ENCODE measurements at places on chromosomes 7 and 10.

GRCh38 chr7:50332241-50333165, 28.0 kb downstream of the IKZF1 start:
- DNase-seq = no peak

DNA sequence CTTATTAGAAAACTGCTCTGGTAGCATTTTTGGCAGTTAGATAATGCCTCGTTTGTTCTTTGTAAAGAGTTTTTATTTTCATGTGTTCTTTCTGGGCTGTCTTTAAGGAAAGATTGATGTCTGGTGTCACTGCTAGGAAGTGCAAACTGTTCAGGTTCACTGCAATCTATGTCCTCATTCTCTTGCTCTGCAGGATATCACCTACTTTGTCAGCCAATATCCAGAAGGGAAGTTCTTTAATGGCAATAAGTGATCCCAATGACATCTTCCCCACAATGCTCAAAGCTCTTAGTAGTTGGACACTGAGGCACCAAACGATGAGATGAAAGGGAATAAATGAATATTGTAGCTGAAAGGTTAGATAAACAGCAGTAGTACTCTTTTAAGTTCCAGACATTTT, 115.1 kb downstream of the AGMO start:
- DNase-seq = no peak

GRCh38 chr7:106795084-106795876, 69.8 kb upstream of the PIK3CG start:
- DNase-seq = no peak

DNA sequence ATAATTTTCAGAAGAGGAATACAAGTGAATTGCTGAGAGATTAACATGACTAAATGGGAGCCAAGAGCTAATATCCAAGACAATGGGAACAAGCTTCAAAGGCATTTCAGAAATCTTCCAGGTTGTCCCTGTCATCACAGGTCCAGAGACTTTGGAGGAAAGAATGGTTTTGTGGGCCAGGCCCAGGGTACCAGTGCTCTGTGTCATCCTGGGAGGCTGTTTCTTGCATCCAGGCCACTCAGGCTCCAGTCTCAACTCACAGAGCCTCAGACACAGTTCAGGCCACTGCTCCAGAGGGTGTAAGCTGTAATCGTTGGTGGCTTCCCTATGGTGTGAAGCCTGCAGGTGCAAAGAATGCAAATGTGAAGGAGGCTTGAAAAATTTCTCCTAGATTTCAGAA, 170.4 kb upstream of the NRG3 start:
- DNase-seq = no peak

DNA sequence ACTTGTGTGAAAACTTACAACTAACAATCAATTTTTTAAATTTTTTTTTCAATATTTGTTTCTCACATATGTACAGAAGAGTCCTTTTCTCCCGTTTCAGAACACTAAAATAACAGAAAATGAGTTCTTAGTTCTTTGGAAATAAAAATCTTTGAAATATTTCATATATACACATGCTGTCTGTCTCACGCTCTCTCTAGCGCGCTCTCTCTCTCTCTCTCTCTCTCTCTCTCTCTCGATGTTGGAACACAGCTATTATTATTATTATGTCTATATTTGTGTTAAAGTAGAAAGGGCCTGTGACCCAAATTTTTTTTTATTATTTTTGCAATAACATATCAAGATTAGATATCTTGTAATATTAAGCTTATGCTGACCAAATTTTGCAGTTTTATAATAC, 96.9 kb upstream of the GATA3 start:
- no peak for DNase-seq

DNA sequence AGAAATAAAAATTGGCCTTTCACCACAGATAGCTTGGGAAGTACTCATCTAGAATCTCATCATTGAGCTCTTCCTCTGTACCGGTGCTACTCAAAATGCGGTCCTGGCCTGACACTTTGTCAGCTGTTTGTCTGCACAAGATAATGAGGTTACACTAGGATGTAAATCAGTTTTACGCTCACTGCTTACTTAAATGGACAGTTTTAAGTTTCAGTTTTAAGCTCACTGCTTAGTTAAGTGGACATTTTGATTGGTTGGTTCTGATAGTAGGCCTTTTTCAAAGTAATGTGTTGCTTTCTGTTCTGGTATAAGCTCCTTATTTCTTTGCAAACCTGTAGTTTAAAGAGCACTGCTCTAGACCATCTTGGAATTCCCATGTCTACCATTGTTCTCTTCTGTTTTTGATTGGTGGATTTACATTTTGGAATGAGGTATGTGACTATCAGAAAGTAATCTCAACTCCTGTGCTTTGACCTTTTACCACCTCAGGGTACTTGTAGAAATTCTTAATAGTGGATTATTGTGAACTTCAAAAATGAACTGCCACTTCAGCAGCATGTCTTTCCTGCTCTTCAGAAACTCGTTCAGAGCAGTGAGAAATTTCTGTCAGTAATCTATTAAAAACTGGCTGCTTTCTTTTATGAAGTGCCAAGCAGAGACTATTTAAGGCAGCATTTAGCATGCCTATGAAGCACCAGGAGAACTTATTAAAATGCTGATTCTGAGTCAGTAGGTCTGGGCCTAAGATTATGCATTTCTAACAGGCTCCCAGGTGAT, 55.0 kb downstream of the C1GALT1 start:
- DNase-seq = no peak

DNA sequence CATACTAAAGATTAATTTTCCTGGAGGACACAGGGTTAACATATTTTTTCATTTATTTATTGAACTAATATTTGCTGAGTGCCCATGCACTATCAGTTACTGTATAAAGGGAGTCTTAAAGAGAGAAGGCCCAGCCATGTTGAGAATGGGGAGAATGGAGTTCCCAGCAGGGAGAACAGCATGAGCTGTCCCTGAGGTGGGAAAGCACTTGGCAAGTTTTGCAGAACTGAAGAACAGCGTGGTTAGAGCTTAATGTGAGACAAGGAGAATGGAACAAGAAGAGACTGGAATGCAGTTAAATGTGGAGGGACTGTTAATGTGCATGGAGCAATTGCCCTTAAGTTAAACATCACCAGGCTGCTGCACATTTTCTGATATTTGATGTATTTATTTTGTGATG, 435.4 kb downstream of the SUGCT start:
- no peak for DNase-seq

- DNase-seq = no peak
Observed at GRCh38 chr10:117720931-117721835, 178.6 kb downstream of the EMX2 start.

DNA sequence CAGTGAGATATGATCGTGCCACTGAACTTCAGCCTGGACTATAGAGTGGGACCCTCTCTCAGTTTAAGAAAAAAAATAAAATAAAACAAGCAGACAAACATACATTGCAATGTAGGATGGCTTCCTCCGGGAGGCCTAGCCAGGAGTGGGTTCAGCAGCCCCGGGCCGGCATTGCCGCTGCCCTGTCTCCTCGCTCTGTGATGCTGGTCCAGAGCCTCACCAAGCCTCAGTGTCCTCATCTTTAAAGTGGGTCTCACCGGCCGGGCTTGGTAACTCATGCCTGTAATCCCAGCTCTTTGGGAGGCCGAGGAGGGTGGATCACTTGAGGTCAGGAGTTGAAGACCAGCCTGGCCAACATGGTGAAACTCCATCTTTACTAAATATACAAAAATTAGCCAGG, 71.6 kb downstream of the PTPRE start:
- no peak for DNase-seq

DNA sequence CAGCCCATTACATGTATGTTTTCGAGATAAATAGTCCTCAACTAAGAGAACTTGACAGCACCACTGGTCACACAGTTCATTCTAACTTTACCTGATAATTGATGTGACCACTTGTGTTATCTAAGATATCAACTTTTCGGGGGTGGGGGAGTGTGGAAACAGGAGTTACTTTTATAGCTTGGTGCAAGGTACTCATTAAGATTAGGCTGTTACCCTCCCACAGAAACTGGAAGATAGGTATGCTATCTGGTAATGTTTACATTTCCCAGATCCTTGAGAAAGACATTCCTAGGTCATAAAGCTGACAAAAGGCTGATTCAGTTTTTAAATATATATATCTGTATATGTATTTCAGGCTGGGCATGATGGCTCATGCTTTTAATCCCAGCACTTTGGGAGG, 11.1 kb downstream of the ERVW-1 start:
- no peak for DNase-seq

- DNase-seq = no peak
Observed at GRCh38 chr10:119801998-119802538, 70.6 kb downstream of the MCMBP start.

DNA sequence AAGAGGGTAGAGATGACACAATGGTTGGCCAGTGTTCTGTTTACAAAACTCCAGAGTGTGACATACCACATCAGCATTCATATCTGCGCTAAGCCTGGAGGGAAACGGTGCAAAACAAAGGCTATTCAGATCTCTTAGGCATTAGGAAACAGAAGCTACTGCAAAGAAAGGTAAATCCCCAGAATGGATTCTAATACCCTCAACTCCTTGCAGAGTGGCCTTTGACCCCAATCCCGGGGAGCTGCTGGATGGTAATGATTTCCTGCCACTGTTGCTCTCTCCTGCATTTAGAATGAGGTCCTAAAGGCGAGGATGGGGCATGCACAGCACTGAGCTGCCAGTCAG, 65.2 kb downstream of the AOAH start:
- DNase-seq = no peak

DNA sequence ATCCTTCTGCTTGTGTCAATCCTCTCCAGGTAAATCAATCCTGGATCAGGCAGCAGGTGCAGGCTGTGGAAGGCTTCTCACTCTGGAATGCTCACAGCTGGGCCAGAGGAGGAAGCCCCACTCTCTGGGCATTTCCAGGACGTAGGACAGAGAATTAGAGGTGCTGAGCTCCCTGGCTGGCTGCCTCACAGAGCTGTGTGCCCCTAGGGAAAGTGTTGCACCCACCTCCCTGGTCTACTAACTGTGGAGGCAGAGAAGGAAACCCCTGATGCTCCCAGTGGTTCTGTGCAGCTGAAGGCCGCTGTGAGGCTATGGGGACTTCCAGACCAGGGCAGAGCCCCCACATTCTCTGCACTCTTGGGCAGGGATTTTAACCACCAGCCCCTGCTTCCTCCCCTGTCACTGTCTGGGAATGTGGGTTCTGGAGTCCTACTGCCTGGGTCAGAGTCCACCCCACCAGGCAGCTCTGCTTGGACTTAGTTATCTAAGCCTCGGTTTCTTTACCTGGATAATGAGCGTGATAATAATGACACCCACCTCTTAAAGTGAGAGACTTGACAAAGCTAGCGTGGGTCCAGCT, 73.5 kb upstream of the EEPD1 start:
- no peak for DNase-seq

DNA sequence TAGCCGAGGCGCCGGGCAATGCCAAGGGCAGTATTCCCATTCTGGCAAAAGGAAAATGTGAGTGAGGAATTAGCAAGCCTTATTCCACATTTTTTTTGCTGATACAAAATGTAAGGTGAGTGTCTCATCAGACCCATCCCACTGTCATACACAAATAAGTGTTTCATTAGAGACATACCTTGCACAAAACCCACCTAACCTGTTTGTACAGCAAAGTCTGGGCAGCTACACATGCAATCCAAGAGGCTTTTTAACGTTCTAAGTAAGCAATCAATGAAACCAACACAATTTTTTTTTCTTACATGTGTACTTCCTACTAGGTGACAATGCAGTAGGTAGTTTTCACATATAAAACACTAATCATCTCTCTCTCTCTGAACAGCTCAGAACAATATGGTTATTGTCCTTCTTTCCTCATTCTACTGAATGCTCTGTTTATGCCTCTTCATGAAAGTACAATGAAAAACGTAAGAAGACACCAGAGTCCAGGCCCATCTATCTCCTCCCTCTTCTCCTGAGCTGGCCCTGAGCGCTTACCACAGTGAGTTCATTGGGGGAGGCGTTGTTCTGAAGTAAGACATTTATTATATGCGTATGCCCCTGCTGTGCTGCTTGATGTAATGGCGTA, 217.2 kb downstream of the ANK3 start:
- DNase-seq = no peak

DNA sequence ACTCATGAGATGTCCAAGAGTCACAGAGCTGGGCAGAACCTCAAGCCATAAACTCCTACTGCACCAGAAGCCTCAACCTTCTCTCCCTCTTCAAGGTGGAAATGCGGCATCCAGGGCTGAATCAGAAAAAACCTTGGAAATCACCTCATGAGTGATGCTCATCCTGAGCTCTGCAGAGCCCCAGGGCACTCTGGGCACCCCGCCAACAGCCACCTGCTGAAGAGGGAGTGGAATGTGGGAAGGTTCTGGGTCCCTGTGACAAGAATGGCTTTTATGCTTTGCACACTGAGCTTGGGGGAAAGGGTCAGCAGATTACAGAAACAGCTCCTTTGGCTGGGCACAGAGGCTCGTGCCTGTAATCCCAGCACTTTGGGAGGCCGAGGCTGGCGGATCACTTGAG, 18.8 kb downstream of the NUDT1 start:
- DNase-seq = no peak

DNA sequence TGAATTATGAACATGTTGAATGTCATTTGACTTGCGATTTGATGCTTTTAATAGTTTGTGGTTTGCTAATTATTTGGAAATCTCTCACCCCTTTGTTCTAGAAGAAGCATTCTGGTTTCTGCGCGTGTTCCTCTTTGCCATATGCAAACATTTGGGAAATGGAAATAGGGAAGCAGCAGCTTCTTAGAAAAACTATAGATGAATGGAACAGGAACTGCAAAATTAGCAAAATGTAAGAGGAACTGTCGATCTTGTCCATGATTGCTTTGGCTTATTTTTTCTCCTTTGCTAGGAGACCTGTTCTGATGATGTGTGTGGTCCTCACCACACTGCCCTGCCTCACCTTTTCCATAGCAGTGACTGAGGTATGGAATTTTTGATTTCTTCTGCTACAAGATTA, 19.0 kb downstream of the TMEM236 start:
- no peak for DNase-seq

DNA sequence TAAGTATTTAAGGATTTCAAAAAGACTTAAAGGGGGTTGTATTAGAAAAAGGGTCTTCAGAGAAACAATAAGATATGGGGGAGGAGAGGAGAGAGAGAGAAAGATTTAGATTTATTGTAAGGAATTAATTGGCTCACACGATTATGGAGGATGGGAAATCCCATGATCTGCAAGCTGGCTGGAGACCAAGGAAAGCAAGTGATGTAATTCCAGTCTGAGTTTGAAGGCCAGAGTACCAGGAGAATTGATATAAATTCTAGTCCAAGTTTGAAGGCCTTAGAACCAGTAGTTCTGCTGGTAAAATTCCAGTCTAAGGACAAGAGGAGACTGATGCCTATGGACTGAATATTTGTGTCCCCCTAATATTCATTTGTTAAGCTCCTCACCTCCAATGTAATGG, 20.6 kb upstream of the SLC13A1 start:
- no peak for DNase-seq

- no peak for DNase-seq
Observed at GRCh38 chr7:21243265-21243664, 184.6 kb upstream of the SP4 start.

DNA sequence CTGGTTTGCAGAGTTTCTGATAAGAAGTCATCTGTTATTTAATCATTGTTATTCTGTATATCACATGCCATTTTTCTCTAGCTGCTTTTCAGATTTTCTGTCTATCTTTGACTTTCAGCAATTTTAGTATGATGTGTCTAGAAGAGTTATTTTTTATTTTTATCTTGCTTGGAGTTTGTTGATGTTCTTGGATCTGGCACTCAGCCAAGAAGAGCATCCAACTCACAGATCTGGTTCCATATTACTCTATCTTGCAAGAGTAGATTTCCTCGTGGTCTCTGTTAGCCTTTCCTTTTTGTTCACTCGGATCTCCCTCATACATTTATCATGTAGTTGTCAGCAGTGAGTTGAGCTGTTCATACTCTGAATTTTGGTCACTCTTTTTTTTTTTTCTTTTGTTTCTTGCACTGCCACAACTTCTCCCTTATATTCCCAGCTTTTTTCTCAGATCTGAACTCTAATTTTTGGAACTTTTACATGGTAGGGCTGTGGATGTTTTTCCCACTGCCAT, 54.8 kb upstream of the CALCR start:
- DNase-seq = no peak
